NCI-H446 (cell line): ENCODE measurements at places on chromosomes 16 and 17.

- DNase-seq, result no peak
These were observed 76.4 kb downstream of the KCNJ12 start for GRCh38 chr17:21452377-21453143.

DNA sequence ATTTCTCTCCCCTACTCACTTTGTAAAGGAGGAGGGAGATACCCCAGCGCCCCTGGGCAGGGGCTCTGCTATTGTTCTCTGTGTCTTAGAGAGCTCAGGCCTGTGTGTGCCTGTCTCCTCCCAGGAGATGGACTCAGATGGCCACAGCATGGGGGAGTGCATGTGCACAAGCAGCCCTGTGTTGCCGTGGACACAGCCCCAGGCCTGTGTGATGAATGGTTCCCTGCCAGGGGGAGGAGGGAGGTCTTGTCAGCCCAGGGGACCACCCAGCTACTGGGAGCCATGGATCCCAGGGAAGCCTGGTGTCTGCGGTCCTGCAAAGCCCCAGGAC lies 26.3 kb downstream of the GINS2 start:
- no peak for DNase-seq

DNA sequence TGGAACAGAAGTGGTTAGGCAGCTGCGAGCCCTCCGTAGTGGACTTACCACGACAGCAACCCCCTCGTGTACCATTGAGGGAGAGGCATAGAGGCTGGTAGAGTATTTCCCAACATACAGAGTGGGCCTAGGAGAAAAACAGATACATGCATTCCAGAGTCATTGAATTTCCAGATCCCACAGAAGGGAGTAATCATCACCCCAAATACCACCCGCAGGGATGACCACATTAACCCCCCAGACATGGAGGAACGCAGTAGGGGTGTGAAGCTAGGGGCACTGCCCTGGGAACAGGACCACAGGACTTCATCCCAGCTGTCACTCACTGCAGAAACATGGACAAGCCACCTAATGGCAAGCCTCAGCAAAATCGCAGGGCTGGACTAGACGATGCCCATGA lies 44.7 kb upstream of the ICAM2 start:
- no peak for DNase-seq

- DNase-seq, result no peak
These were observed 1.1 kb downstream of the CACNB1 start for GRCh38 chr17:39196241-39196807.

DNA sequence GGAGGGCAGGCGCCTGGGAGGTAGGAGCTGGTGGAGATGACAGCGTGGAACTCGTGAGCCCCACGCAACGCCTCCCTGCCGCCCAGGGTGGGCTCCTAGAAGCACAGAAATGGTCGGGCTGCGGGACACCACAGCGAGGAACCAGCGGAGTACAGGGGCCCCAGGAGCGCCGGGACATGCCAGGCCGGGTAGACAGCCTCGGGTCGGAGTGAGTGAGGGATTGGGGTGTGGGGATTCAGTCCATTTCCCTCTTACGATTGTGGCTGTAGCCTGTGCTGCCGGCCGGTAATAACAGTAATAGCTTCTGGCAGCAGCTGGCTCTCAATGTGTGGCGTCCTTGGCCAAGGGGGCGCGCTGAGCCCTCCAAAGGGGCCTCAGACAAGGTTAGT lies 12.2 kb upstream of the CES3 start:
- DNase-seq, result no peak

- DNase-seq, result no peak
These were observed 19.3 kb downstream of the CNTROB start for GRCh38 chr17:7951143-7951792.

GRCh38 chr17:59185997-59186396 lies 23.8 kb upstream of the SMG8 start:
- no peak for DNase-seq

GRCh38 chr16:27531186-27531585 lies 18.5 kb downstream of the GTF3C1 start:
- DNase-seq, result no peak

- DNase-seq, result no peak
These were observed 128.9 kb upstream of the RCVRN start for GRCh38 chr17:10033959-10034358.
